ENCODE measurements at places on chromosomes 5 and 9.

GRCh38 chr5:158164296-158165047 lies 305.5 kb upstream of the CLINT1 start:
- no peak for DNase-seq

- DNase-seq = no peak
Measured at GRCh38 chr5:55988979-55989638, 5.7 kb downstream of the IL6ST start.

- DNase-seq = no peak
Measured at GRCh38 chr5:140664030-140664358, 710 bp upstream of the WDR55 start.

DNA sequence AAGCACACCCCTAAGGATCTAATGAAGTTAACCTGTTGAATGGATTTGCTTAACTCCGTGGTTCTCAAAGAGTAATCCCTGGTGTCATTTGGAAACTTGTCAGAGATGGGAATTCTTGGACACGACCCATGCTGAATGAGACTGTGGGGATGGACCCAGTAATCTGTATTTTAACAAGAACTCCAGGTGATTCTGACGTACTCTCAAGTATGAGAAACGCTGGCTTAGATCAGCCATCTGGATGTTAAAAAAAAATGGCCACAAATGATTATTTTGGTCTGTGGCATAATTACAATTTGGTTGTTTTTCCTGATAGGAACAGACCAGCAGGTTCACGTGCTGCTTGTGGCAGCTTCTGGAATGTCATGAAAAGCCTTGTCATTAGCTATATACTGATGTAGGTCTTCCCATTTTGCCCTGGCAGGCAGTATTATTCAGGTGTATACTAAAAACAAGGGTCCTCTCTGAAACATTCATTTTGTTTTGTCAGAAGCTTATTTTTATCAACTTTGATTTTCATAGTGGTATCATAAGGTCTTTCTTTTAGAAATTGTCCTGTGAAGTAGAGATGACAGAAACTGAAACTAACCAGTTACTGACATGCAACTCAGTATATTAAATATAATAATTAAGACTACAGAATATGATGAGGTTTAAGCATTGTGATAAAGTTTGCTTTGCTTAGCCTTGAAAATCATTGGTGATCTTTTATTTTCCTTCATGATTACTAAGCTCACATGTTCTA lies 15.4 kb downstream of the CPEB4 start:
- DNase-seq = no peak

GRCh38 chr5:67731886-67732285 lies 483.7 kb upstream of the PIK3R1 start:
- DNase-seq = no peak

Measured in NAMALWA (cell line).